ENCODE measurements at places on chromosomes 3 and 15. TPM values are rescaled to one million over a fixed set of nuclear protein-coding genes. Genes with fewer than 3 reads are reported as not detected.

Gene TRPM1
- total RNA-seq: not detected

Gene ABI3BP
- total RNA-seq: 0.91 TPM

Gene POMGNT2
- 5.9 TPM for total RNA-seq

Gene CD200R1
- 0.06 TPM for total RNA-seq

Gene DAZL
- not detected for total RNA-seq

Gene TM4SF1
- total RNA-seq: 1,500 TPM

All from A549 treated with GW870086 at 1 μM for 4 hours (cell line).